ENCODE measurements at places on chromosomes 7 and 10. TPM values are rescaled to one million over a fixed set of nuclear protein-coding genes. Genes with fewer than 3 reads are reported as not detected.

Gene WDFY4
- 1.0 TPM for total RNA-seq

Gene NKX2-3
- not detected for total RNA-seq

Gene PTPRE
- 20.5 TPM for total RNA-seq

Gene STK17A
- 46.4 TPM for total RNA-seq

Gene GLCCI1
- total RNA-seq = 35.8 TPM

Gene CDH23
- total RNA-seq = 4.8 TPM

Gene TCF7L2
- total RNA-seq = 0.39 TPM

Gene AS3MT
- total RNA-seq = 0.36 TPM

Gene CYP2C9
- total RNA-seq = not detected

Gene TNS3
- total RNA-seq = 0.20 TPM

Gene PHKG1
- total RNA-seq = 3.7 TPM

Gene LRRC4
- total RNA-seq = not detected

Gene PIP
- not detected for total RNA-seq

Gene GRID1
- total RNA-seq = not detected

Gene LBX1
- total RNA-seq = not detected

Gene TMEM139
- total RNA-seq = 0.89 TPM

Gene EFCAB10
- total RNA-seq = not detected

Gene MRC1
- not detected for total RNA-seq

Gene MRPS24
- total RNA-seq = 83.6 TPM

Gene GNAI1
- total RNA-seq = 0.66 TPM

Gene MKX
- 0.68 TPM for total RNA-seq

Gene PHYHIPL
- not detected for total RNA-seq

Gene KLF14
- total RNA-seq = not detected

Gene ARHGEF35
- total RNA-seq = 3.6 TPM
